ENCODE measurements at places on chromosomes 1 and 21.
A peak's percentile ranks its signal among the peaks of the same experiment; 100 is the strongest.

- DNase-seq = no peak
These were observed 8.1 kb downstream of the ARF1 start for GRCh38 chr1:228090613-228091081.

- DNase-seq = no peak
These were observed 9.5 kb upstream of the PADI3 start for GRCh38 chr1:17239420-17239819.

DNA sequence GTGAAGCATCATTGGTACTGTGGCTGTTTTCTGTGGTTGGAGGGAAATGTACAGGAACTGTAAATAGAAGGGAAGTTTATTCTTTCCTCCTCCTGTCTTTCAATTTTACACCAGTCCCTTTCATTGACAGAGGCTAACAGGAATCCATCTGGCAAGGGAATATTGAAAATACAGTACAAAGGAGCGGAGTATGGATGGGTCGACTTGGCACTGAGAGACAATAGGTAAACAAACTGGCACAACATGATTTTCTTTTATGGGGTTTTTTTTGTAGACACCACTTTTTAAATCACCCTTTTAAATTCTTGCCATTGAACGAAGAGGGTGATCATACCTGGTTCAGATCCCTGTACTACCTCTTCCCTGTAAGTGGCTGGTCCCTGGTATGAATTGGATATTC lies 341.3 kb downstream of the RWDD3 start:
- no peak for DNase-seq

DNA sequence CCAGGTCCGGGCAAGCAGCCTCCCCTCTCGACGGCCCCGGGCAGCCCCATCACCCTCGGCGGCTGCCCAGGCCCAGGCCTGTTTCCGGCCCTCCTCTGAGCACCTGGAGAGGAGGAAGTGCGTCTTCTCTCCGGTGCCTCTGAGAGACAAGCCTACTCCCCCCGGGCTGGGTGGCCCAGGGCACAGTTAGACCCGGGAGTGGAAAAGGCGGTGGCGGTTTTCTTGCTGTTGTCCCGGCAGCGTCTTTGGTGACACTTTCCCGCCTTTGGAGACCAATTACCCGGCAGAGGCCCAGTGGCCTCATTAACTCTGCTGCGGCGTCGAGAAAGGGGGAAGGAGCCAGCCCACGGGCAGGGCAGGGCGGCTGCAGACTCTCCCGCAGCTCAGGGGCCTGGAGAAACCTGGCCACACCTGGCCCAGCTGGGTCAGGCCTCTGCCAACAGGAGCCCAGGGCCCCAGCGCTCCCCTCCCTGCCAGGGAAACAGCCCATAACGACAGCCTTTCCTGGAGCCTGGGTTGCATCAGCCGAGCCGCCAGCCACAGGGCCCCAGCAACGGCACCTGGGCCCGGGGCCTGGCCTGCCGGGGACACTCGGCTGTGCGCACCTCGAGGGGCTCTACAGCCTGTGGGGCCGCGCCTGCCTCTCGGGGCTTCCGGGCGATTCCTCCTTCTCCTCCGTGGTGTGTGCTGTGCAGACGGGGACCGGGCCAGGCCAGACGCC lies 28.4 kb upstream of the C1orf159 start:
- peak; percentile 85 for DNase-seq

- DNase-seq = no peak
These were observed 10.5 kb downstream of the CDKN2C start for GRCh38 chr1:50980505-50980904.

GRCh38 chr1:208536212-208536611 lies 292.0 kb upstream of the PLXNA2 start:
- DNase-seq = no peak

DNA sequence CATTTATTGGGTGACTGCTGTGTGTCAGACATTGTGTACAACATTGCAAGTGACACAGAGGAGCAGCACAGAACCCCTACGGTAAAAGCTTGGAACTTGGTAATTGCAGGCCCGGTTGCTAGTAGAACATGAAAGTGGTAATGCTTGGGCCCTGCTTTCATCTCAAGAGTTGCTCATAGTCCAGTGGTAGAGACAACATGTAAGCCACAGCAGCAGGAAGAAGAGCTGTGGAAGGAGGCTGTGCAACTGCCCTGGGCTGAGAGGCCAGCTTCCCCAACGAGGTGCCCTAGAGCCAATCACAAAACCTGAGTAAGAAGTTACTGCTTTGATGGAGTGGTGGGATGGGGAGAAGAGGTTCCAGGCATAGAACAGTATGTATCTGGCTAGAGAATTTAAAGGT lies 18.4 kb downstream of the CNIH4 start:
- no peak for DNase-seq

DNA sequence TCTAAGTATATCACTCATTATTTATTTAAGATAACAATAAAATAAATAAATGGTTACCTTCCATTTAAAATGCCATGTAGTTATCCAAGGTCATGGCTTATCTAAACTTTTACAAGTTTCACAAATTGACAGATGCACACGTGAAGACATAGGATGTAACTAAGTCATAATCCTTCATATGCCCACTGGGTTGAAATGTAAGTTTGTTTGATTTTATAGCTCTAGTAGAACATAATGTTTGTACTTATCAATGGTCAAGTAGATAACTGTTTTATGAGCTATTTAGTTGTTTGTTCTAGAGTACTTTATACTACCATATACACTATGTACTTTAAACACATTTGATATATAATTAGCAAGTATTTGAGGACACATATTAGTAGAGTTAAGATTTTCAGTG lies 43.0 kb downstream of the ITGB3BP start:
- no peak for DNase-seq

DNA sequence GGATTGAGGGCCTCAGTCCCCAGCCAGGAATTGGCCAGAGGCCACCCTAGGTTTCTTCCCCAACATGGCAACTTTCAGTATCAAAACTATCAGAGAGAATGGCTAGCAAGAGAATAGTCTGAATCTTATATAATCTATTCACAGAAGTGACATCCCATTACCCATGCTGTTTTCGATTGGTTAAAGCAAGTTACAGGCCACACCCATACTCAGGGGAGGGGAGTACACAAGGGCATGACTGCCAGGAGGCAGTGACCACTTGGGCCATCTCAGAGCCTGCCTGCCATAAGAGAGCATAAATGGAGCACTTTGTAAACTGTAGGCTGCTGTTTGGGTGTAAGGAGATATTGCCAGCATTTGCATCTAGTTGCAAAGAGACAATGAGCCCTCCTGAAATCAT lies 65.4 kb downstream of the FAM163A start:
- DNase-seq = no peak

DNA sequence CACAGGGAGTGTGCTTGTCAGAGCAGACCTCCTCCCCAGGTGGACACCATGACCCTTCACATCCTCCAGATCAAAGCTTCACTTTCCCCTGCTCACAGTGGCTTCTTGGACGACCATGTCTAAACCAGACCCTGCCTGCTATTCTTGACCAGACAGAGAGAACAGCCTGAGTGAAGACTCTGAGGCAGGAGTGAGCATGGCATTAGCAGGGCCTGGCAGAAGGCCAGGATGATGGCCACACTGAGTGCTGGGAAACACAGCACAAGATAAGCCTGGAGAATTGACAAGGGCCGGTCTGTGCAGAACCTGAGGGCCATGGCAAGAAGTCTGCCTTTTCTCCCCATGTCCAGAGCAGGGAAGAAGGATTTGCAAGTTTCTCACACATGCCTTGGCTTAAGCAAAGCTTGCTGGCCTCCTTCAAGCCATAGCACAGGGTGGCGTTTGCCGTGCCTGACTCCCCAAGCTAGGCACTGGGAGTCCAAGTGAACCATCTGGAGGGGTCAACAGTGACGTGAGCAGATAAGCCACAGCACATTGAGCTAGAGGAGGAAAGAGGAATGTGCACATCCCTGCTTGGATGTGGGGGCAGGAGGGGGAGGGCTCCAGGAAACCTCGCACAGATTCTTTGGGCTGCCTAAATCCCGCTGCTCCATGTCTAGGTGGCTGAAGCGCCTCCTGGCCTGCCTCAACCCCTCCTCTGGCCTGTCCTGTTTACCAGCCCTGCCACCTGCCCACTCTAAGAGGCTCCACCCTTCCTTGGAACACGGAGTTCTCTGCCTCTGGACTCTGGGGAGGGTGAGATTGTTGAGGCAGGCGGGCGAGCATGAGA lies 87.1 kb downstream of the CD58 start:
- peak; percentile 90 for DNase-seq

DNA sequence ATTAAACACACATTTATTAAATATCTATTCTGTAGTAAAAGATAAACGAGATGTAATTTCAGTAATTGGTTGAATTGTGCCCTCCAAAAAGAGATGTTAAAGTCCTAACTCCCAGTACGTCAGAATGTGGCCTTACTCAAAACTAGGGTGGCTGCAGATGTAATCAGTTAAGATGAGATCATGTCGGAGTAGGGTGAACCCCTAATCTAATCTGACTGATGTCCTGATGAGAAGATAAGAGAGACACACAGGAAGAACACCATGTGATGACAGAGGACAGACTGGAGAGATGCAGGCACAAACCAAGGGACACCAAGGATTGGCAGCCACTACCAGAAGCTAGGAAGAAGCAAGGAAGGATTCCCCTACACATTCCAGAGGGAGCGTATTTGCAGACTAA lies 104.1 kb downstream of the SLC25A24 start:
- no peak for DNase-seq

DNA sequence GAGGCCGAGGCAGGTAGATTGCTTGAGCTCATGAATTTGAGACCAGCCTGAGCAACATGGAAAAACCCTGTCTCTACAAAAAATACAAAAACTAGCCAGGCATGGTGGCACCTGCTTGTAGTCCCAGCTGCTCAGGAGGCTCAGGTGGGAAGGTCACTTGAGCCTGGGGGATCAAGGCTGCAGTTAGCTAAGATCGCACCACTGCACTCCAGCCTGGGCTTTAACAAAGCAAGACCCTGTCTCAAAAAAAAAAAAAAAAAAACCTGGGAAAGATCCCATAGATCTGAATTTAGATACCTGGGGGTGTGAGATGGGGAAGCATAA lies 32.9 kb downstream of the NIBAN1 start:
- DNase-seq = no peak

GRCh38 chr1:3384407-3384806 lies 70.1 kb upstream of the ARHGEF16 start:
- DNase-seq = no peak

- no peak for DNase-seq
These were observed 1.3 kb downstream of the TOR1AIP2 start for GRCh38 chr1:179876300-179876715.

GRCh38 chr1:240732390-240732789 lies 120.4 kb upstream of the GREM2 start:
- DNase-seq = no peak

GRCh38 chr1:169508432-169509338 lies 22.9 kb upstream of the SLC19A2 start:
- no peak for DNase-seq

DNA sequence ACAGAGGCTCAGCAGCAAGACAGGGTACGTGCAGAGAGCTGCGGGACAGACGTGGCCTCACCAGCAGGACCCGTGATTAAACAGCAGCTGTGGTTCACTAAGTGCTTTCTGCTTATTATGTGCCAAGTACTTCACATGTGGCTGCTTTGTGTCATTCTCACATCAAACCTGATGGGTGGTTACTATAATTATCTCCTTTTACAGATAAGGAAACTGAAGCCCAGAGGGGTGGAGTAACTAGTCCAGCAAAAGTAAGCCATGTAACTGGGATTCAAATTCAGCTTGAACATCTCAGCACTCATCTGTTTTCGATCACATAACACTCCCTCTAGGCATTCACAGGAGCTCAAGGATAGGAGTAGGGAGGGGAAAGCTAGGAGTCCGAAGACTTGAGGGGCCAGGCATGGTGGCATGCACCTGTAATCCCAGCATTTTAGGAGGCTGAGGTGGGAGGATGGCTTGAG lies 50.8 kb upstream of the CLIC4 start:
- DNase-seq = no peak

GRCh38 chr1:39663559-39663958 lies 8.3 kb downstream of the NT5C1A start:
- no peak for DNase-seq

DNA sequence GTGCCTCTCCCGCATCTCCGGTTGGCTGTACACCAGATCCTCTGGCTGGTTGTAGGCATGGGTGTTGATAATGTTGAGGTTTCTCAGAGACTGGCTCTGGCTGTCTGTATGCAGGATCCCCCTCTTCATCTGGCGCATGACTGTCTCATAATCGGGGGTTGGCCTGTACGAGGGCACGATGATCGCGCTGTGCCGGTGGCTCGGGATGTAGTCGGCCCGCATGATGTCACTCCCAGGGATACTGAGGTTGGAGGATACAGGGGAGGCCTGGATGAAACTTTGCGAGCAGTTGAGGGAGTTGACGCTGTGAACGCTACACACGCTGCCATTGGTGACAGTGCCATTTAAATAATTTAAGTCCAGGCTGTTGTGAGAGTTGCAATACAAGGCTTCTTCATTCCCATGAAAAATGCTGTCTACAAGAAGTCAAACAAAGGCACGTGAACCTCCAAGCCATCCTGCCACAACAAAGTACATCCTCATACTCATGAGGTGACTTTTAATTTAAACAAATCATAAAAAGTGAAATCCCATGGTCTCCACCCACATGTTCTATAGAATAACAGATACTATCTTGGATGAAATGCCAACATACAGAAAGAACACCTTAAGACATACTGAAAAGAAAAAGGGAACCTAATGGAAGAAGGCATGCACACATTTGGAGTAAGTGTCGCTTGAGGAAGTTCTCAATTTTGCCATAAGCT lies 103.6 kb downstream of the SMYD2 start:
- DNase-seq = no peak

GRCh38 chr1:179002552-179003345 lies 22.9 kb upstream of the FAM20B start:
- DNase-seq = peak; percentile 53

GRCh38 chr1:240126821-240127220 lies 35.1 kb downstream of the FMN2 start:
- DNase-seq = no peak

GRCh38 chr1:45001011-45001481 lies 10.1 kb downstream of the HECTD3 start:
- no peak for DNase-seq

DNA sequence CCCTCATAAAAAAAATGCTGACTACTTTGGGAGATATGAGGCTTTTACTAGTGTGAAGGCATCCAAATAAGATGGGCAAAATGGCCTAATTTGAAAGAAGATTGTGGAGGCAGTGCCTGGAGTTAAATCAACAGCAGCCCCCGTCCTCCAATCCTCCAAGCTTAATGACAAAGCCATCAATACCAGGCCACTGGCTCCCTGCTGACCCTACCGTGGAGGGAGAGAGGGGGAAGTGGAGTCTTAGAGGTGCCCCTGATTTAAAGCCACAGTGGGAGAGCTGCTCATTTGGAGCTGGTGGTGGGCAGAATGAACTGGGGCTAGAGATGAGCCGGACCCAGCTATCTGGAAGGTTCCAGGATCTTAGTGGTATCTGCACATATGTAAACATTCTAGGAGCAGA lies 24.3 kb upstream of the KNCN start:
- DNase-seq = no peak

- DNase-seq = no peak
These were observed 48.4 kb upstream of the IGSF5 start for GRCh38 chr21:39696618-39697017.

DNA sequence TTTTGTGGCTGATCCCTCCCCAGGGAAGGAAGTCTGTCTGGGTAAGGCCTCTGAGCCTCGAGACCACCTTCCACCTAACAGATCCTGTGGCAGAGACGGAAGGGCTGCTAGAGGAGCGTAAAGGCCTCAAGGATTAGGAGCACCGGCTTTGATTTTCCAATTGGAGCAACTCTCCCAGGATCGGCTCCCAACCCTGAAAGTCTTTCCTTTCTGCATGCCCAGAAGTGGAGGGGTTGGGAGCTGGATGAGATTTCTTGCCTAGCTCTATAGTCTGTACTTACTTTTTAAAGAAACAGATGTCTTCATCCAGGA lies 41.4 kb downstream of the ELK4 start:
- no peak for DNase-seq
